ENCODE measurements at places on chromosomes 6 and 20.
A peak's percentile ranks its signal among the peaks of the same experiment; 100 is the strongest.

GRCh38 chr20:1160496-1160895 lies 24.3 kb downstream of the TMEM74B start:
- no peak for DNase-seq

- no peak for DNase-seq
Observed at GRCh38 chr6:98469141-98469540, 365.2 kb upstream of the POU3F2 start.

- peak; percentile 69 for DNase-seq
Observed at GRCh38 chr6:85449388-85449817, 480 bp upstream of the NT5E start.

- DNase-seq, result no peak
Observed at GRCh38 chr6:34597605-34598353, 41.6 kb upstream of the SPDEF start.

- no peak for DNase-seq
Observed at GRCh38 chr6:31969712-31970603, 2.0 kb downstream of the DXO start.

- no peak for DNase-seq
Observed at GRCh38 chr6:156686301-156686994, 90.7 kb upstream of the ARID1B start.

DNA sequence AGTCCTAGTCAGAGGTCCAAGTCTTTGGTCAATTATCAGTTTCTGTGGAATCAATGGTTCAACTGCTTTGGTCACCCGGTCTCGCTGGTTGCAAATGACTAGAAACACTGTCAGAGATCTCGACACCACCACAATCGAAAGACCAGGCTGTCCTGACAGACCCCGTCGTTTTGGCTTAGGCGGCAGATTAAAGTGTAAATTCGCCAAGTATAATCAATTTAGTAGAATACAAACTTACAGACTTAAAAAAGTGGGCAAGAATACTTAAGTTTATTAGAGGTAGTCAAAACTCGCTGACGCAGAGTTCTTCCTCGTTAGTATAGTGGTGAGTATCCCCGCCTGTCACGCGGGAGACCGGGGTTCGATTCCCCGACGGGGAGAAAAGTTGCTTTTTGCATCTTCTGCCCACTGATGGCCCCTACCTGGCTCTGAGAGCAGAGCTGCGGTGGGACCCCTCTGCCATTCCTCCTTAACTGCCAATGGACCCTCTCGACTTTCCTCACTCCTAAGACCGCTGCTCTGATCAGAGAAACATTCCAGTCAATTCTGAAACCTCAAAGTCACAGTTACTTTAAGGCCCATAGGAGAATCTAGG lies 30.6 kb upstream of the ZNF184 start:
- DNase-seq, result peak; percentile 88

DNA sequence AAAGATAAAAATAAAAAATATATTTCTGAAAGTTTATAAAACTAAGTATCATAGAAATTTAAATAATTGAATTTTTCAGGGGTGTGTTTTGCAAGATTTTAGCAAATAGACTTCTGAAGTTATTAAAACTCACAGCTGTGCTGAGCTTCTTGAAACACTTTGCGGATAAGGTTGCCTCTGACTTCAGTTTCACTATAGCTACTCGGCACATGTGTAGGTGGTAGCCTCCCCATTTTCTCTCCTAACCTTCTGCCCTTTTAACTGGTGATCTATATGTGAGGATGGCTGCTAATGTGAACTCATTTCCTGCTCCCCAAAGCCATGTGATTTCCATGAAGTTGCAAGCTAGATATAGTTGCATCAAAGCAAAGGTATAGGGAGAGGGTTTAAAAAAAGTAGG lies 129.3 kb upstream of the STMND1 start:
- peak; percentile 16 for DNase-seq

GRCh38 chr20:11981366-11981947 lies 63.8 kb downstream of the BTBD3 start:
- DNase-seq, result no peak

- DNase-seq, result no peak
Observed at GRCh38 chr6:125212377-125212776, 58.8 kb downstream of the TPD52L1 start.

GRCh38 chr6:2165286-2165685 lies 80.1 kb downstream of the GMDS start:
- DNase-seq, result no peak

DNA sequence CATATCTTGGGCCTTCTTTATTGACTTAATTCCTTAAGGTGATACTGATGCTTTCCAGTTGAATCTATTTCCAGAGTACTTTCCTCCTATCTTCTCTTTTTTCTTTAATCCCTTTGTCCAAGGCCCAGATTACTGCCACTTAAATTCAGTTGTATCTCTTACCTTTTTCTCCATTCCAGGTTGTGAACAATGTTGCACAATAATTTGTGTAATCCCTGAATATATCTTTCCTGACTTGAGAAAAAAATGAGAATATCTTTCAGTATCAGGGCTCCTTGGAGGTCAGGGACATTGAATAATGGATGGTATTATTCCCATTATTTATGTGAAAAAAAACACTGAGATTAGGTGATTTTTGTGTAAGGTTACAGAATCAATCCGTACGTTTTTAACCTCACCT lies 683.3 kb downstream of the PTPRT start:
- no peak for DNase-seq

DNA sequence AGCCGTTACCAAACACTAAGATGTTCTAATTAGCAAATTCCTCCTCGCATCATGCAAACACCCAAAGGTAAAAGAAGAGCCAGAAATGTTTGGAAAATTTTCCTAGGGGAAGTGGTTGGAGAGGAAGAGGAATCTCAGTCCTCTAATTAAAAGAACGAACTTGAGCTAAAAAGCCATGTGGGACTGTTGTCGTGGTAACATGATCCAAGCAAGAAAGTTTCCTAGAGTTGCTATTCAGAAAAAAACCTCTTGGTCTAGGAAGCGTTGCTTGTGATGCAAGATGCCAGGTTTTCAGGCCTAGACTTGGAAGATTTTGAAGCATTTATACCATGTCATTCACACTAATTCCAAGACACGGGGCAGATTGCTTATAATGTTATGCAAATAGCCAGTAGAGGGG lies 106.8 kb upstream of the DOK5 start:
- no peak for DNase-seq

DNA sequence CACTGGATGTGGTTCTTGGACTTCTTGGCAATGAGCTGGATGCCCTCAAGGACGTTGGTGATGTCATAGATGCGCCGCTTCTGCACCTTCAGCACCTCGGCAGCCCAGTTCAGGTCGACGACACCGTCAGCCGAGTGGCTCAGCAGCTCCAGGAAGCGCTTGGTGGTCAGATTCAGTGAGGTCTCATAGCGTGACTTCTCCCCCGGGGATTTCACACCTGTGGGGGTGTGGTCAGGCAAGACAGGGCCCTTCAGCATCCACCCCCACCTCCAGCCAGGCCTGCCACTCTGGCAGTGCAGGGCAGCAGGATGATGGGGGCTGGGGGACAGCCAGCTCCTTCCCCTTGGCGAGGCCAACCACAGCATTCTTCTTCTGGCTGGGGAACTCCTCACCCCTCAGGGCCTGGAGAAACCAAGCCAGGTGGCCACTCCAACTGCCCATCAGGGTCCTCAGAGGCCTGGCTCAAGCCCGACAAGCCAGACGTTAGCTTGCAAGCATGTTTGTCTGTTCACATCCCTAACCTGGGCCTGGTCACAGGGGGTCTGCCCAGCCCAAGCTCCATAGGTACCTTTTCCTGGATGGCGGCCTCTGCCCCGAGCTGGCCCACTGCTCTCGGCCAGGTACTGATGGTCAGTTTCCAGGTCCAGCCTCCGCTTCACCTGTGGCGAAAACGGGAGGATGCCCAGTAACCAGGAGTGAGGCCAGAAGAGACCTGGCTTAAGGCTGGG lies 5.7 kb upstream of the NECAB3 start:
- DNase-seq, result peak; percentile 54

DNA sequence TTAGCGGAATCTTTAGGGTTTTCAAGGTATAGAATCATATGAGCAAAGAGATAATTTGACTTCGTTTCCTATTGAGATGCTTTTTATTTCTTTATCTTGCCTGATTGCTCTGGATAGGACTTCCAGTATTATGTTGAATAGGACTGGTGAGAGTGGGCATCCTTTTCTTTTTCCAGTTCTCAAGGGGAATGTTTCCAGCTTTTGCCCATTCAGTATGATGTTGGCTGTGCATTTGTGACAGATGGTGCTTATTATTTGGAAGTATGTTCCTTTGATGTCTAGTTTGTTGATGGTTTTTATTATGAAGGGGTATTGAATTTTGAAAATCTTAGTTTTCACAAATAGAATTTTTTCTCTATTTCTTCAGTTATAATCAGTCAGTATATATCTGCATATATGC lies 656.6 kb upstream of the MAP3K7 start:
- DNase-seq, result no peak

- DNase-seq, result no peak
Observed at GRCh38 chr6:53992522-53992921, 118.7 kb upstream of the MLIP start.

DNA sequence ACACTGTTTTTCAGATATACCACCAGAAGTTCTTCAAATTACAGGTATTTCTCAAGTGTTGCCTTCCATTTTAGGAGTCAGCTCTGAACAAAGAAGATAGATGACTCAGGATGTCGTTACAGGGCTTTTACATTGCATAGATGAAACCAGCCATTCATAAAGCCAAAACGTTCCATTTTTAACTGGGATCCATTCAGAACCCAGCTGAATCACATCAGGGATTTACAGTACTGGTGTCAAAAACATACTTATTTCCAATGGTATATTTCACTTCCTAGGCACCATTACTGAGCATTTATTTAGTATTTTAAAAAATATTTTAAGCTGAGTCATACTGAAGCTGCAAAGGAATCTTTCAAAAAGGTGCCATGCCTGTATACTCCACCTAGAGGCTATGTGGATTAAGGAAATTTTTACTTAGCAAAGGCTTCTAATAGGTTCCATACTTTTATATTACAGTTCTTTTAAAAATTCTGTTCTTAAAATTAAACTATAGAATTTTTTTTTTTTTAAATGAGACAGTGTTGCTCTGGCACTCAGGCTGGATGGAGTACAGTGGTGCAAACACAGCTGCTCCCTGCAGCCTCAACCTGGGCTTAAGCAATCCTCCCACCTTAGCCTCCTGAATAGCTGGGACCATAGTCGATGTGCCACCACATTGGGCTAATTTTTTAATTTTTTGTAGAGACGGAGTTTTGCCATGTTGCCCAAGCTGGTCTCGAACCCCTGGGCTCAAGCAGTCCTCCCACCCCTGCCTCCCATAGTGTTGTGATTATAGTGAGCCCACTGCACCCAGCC lies 2.6 kb downstream of the ASF1A start:
- DNase-seq, result no peak

- DNase-seq, result no peak
Observed at GRCh38 chr6:157157258-157157657, 166.1 kb downstream of the TMEM242 start.

DNA sequence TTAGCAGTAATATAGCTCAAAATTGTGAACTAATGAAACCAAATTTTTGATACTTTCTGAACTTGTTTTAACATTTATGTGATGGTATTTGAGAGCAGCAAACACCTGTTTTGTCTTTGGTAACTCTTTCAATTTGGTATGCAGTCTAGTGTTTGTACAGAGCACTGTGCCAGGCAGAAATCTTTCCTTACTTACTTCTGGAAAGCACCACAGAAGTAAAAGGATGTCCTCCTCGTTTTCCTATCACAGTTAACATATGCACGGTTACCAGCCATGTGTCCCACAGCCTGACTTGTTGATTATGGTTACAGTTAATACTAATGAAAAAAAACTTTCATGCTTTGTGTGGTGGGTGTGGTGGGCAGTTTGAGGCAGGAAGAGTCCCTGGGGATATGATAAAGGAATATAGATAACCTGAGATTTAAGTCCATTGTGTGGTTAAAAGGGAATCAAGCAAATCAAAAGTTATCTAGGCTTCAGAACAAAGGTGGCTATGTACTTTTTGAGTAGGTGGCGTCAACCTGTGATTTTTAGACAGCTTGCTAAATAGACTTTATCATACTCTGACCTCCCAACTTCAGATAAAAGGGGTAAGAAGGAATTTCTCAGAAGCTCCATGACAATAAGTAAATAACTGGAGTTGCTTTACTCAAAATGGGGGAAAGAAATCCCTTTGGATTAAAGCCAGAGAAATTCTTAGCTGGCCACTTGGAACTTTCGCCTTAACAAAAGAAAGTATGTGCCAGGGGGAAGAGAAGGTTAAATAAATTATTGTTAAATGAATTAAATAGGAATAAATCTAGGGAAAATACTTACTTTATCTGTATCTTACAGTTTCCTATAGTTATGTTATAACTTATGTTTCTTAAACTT lies 20.1 kb upstream of the COL10A1 start:
- no peak for DNase-seq

DNA sequence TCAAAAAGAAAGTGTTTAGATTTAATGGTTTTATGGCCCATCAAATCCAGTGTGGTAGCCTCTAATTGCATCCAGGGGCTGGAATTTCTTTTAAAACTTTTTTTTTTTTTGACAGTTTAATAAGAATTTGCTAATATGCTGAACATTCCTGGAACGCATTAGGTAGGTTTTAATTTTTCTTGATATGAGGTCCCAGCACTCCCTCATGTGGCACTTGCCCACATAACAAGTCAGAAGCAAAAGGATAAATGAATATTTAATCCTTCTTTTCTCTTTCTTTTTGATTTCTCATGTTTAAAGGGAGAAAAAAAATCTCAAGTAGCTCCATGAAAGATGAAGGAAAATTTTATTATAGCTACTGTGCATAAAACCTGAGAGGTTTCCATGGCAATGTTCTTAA lies 13.5 kb downstream of the HAO1 start:
- DNase-seq, result no peak

DNA sequence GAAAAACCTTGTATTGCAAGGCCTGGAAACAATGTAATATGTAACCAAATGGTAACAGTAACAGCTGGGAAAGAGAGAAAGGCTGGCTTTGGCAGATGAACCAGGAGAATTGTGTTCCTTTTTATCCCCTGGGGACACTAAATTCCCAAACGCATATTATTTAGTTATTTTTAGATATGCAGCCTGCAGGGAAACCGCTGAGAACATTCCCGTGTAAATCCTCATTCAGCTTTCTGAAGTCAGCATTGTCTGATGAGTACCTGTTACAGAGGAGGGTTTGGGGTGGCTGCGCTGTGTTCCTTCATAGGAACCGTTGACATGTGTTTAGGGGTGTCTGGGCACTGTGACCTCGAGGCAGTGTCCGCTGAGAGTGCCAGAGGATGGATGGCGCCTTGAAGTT lies 101.3 kb downstream of the SMOC2 start:
- no peak for DNase-seq

All from stimulated activated CD4-positive, alpha-beta T cell treated with anti-CD3 and anti-CD28 coated beads, Interleukin-15, amount 100 ng/mL, for 24 hours (primary cell).